Stimulated activated CD4-positive, alpha-beta T cell treated with anti-CD3 and anti-CD28 coated beads, TNF-alpha, amount 100 ng/mL, for 48 hours (primary cell): ENCODE measurements at places on chromosomes 4 and X.

- peak; percentile 11 for DNase-seq
These were observed 23.2 kb downstream of the PRPS2 start for GRCh38 chrX:12814420-12814819.

GRCh38 chr4:20889901-20890300 lies 189.6 kb downstream of the PACRGL start:
- DNase-seq = no peak

- no peak for DNase-seq
These were observed at the start of gene SH3D19 for GRCh38 chr4:151325111-151325948. Gene SH3D19, minus strand, starts transcription at chr4:151325605. Its CDS starts 253 bp downstream, at chr4:151325352.

DNA sequence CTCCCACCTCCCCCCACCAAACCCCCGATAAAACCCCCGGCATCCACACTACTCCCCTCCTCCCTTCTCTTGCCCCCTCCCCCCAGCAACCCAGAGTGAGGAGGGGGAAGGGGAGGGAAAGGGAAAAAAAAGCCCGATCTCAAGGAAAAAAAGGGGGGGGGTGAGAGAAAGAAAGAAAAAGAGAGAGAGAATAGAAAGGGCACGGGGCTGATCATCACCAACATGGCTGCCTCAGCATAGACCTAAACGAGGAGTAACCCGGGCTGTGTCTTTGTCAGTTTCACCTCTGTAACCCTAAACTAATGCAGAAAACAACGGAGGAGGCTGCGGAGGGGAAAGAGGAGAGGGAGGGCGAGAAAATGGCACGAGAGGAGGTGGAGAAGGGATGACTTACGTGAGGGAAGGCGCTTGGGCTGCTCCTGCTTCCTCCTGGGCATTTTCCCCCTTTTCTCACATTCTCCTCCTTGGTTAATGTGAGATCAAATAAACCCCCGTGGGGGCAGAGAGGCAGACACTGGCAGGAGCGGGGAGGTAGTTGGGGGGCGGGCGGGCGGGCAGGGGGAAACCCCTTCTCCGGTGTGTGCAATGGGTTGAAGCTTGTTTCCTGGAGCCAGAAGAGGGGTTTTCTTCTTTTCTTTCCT lies 532 bp downstream of the ZNF827 start:
- no peak for DNase-seq

GRCh38 chr4:57875829-57876392 lies 765.7 kb upstream of the IGFBP7 start:
- no peak for DNase-seq

GRCh38 chr4:138037696-138038095 lies 204.5 kb downstream of the SLC7A11 start:
- no peak for DNase-seq

GRCh38 chr4:144213371-144213770 lies 72.9 kb upstream of the GYPA start:
- no peak for DNase-seq

- DNase-seq = no peak
These were observed at the start of gene CDS1 for GRCh38 chr4:84582988-84583875. Gene CDS1, plus strand, starts transcription at chr4:84583127. Its CDS starts 275 bp downstream, at chr4:84583402.

- DNase-seq = no peak
These were observed 335.4 kb downstream of the BCOR start for GRCh38 chrX:39762266-39762841.

DNA sequence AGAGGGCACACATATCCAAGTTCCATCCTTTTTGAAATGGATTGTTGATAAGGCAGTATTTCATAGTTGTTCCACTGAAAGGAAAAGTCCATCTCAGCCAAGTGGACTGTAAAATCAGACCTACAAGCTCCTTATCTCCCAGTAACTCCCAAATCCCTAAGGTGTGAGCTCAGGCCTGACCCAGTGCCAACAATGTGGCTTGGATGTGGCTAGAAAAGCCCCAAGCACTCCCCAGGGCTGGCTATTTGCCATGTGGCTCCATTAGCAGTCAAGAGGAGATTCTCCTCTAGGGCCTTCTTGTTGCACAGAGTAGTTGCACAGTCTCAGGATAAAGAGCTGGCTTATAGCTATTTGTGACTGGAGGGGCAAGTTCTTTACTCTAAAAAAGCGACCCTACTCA lies 25.0 kb upstream of the DGKK start:
- DNase-seq = no peak

DNA sequence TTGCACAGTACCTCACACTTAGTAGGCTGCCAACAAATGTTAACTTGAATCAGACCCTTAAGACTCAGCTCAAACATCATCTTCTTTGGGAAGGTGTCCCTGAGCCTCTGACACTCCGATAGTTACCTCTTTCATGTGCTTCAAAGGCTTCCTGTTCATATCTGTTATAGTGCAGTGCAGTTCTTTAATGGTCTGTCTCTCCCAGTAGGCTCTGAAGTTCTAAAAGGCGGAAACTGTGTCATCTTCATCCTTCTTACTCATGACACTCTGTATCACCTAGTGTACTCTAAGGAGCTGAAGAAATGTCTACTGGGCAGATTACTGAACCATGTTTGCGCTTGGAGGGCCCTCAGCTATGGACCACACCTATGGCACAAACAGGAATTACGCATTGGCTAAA lies 2.1 kb upstream of the DIAPH2 start:
- no peak for DNase-seq

GRCh38 chr4:1337376-1337831 lies 9.6 kb upstream of the UVSSA start:
- peak; percentile 83 for DNase-seq

- no peak for DNase-seq
These were observed 44.1 kb upstream of the UPRT start for GRCh38 chrX:75229774-75230173.

- peak; percentile 31 for DNase-seq
These were observed 8.1 kb upstream of the DCTD start for GRCh38 chr4:182925298-182925757.

GRCh38 chrX:131783555-131784308 lies 239.4 kb upstream of the STK26 start:
- no peak for DNase-seq

GRCh38 chrX:121733514-121733913 lies 686.1 kb downstream of the GLUD2 start:
- no peak for DNase-seq

DNA sequence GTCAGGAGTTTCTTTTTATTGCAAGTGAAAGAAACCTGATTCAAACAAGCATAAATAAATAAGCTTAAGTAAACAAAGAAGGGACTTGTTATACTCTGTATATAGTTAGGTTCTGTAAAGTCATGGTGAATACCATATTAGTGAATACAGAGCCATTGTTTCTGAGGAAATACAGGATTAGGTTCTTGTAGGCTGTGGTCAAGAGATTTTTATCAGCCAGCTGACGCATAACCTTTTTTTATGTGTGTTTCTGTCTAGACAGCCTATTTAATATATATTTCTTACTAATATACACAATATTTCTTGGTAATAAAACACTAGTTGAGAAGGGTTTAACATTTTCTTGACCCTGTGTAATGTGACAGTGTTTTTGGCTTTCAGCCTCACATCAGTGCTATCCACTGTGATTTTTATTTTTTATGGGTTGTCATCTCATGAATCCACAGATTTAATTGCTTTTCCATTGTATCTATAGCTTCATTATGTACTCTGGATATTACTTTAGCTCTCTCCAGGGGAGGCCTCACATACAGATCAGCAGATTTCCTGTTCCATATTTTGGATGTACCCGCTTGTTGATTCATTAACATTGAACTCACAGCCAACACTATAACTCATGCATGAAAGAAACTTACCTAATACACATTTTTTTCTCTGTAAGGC lies 8.0 kb downstream of the HERC3 start:
- no peak for DNase-seq

DNA sequence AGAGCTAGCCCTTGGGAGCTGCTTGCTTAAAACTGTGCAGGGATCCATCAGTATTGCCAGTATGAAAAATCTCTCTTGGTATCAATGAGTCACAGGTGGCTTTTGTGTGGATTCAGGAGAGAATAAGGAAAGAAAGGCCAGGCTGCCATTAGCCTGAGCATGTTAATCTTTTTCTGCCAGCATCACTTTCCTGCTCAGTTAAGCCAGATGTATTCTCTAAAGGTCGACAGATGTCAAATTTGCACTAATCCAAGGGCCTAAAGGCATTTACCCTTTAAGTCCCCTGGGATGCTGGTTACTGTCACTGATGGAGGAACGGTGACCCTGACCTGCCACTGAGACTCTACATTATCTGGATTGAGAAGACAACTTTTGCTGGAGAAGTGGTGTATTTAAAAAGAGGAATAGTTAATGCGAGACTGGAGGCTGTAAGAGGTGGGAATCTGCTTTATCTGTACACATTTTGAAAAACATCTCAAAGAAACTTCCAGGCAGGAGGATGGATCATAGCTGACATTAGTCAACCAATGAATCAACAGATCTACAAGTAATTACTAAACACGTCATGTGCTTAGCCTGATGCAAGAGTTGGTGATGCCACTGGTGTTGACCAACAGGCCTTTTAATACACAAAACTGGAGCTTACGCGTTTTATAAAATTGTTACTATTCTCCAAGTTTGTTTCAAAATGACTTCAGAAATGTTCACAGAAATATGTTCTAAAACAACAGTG lies 241.4 kb upstream of the ANXA3 start:
- no peak for DNase-seq

DNA sequence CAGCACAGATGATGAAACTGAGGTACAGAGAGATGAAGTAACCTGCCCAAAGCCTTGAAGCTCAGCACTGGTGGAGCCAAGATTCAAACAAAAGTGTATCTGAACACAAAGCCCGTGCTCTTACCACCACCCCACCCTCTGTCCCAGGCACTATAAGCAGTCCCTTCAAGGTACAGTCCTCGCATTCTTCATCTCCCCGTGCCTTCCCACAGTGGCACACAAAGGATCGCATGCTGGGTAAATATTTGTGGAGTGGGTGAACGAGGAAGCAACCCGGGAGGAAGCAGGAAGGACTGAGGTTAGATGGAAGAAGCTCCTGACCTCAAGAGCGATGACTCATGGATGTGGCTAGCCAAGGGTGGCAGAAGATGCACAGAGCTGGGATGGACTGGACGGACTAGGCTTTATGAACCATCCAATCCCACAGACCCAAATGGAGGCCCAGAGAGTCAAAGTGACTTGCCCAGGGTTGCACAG lies 18.4 kb downstream of the IQSEC2 start:
- no peak for DNase-seq

- DNase-seq = no peak
These were observed 100.9 kb upstream of the NR3C2 start for GRCh38 chr4:148542922-148543623.

DNA sequence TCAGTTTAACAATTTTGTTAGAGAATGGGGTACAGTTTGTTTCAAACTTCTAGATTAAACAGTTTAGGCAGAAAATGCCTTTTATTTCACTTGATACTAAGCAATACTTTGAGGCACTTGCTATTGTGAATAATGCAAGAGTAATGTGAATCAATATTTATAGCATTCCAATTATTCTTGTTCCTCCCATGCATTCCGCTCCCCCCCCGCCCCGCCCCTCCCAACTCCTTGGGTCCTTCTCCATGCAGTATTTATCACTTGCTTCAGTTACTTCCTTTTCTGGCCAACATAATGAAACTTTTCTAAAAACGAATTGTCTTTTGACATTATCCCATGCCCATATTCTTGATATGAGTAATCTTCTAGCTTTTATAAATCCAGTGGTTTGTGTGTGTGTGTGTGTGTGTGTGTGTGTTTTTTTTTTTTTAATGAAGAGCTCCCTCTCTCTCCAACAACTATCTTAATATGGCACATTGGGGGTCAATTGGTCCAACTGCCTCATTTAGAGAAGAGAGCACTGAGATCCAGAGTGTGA lies 1.6 kb downstream of the BANK1 start:
- no peak for DNase-seq

- DNase-seq = no peak
These were observed 37.5 kb downstream of the MTMR1 start for GRCh38 chrX:150730719-150731118.

GRCh38 chr4:146436423-146437162 lies 85.1 kb downstream of the SLC10A7 start:
- no peak for DNase-seq

- no peak for DNase-seq
These were observed 1534.6 kb upstream of the AGA start for GRCh38 chr4:178976861-178977260.

DNA sequence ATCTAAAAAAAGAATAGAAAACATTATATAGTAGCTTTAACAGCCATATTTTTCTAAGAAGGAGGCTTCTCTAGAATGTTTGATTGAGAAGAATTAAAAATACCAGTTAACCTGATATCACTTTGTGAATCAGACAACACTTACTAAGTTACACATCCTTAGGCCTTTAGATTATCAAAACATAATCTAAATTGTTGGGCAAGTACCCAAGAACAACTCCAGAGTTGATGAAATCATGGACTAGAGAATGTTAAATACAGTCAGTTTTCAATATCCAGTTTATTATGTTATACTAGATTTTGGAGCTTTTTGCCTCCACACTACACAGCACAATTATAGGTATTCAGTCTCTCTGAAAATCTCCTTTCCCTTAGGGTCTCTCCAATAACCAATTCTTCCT lies 39.6 kb downstream of the ARL13A start:
- no peak for DNase-seq

GRCh38 chr4:169352360-169352759 lies 81.6 kb upstream of the SH3RF1 start:
- no peak for DNase-seq

DNA sequence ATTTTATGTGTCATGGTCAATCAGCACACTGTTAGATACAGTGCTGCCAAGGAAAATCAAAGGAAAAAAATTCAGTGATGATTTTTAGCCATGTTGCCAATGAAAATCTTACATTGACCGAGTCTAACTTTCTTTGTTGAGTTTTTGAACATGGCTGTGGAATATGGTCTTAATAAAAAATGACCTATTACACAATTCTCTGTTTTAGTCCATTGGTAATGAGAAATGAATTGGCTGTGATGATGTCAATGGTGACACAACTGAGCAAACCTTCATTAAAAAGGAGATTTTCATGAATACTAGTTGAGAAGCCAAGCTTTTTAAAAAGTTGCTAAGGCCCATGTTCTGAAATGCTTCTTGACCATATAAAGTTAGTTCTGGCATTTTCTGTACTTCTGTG lies 225.9 kb upstream of the GYPA start:
- no peak for DNase-seq

GRCh38 chr4:15551740-15552446 lies 82.2 kb downstream of the CC2D2A start:
- DNase-seq = no peak

DNA sequence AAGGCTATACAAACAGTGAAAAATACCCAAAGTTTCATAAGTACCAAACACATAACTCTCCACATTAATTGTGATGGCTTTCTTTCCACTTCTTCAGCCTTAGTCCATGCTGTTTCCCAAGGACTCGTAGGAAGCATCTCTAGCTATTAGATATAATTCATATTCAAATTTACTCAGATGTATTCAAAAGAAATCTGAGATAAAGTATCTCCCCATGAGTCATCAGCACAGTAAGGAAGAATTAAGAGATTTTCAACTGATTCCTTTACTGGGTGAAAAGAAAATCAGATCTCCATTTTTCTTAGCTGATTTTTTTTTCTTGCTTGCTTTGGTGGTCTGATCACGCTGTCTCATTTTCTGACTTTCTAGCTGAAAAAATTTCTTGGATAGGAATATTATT lies 71.7 kb downstream of the MID1 start:
- no peak for DNase-seq

DNA sequence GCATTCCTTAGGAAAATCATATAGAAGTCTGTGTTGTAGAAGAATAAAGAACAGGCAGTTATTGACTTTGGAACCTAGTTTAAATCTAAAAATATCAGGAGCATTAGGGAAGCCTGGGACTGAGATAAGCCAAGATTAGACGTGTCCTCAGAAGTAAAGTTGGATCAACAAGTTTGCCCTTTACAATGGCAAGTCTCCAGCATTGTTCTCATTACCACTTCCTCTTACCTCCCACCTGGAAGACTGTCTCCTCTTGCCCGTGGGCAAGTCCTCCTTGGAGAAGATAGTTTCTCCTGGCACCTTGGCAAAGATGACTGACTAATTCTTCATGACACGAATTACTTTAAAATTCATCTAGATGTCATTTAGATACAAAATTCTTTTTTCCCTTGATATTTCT lies 37.8 kb downstream of the CNKSR2 start:
- DNase-seq = no peak
